Effector CD8-positive, alpha-beta T cell (primary cell): ENCODE measurements at places on chromosomes 7 and 10.

DNA sequence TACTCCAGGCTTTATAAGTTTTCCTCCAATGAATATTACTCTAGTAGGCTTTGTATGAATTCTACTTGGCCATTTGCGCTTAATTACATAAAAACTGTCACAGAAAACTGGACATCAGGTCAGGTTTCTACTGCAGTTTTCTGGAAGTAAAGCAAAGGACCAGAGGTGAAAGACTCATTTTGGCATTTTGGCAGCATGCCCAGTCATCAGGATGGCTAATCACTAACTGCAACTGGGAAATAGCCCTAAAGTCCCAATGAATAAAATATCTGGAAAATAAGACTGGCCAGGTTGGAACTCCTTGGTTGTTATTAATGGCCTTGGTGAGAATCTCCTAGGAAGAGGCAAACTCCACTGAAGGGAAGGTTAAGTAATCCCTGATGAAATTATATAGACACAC is 75.5 kb downstream of the COPG2 start:
- no peak for DNase-seq

DNA sequence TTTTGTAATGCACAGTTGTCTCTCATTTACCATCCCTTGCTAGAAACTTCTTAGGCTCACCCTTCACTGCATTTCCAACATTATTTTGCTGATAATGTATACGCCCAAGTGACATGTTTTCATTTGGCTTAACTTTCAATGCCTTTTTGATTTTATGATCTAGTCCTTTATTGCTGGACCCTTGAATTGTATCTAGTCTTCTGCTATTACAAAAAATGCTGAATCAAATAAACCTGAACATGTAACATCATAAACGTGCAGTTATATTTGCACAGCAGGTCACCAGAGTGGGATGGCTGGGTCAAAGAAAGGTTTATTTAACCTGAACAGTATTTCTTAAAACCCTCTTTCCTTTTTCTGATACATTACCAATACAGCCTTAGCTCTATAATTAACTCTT is 63.0 kb downstream of the MINDY3 start:
- no peak for DNase-seq

DNA sequence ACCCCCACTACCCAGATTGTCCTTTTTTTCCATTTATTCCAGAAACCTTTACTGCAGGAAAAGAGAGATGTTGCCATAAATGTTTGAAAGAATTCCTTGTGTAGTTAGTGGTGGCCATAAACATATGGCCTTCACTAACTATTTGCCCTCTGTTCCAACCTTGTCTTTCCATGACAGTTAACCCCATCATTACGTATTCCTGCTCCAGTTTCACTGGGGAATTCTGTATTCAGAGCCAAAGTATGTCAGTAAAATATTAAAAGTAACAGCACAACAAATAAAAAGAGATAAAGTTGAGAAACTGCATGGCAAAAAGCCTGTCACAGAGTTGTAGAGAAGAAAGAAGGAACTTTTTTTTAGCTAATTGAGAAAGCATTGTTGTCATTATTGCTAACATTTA is 261.3 kb downstream of the BICC1 start:
- no peak for DNase-seq

- no peak for DNase-seq
Observed at GRCh38 chr10:34815185-34816084, at the start of gene PARD3. Gene PARD3, minus strand, starts transcription at chr10:34815296. Its CDS starts 301 bp downstream, at chr10:34814995.

DNA sequence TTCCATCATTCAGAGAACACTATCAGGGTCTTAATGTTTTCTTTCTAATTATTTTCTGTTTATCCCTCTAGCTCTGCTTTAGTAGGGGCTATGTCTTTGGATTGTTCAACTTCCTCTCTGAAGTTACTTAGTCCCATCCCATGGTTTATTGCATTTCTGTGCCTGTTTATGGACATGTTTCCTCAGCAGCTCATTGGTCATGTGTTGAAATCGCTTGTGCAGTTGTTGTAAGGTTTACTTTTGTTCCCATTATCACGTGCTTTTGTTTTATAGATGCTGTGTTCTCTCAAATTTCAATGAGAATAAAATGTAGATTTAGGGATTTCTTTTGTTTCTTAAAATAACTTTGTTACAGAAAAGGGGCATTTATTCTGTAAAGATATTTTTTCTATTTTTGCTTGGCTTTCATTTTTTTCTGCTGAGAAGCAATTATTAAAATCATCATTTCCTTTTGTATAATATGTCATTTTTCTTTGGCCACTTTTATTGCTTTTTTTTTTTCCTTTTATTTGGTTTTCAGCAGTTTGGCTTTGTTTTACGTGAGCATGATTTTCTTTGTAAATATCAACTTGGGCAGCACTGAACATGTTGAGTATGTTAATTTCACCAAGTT is 110.9 kb downstream of the CCDC7 start:
- DNase-seq: no peak

- no peak for DNase-seq
Observed at GRCh38 chr7:54749200-54749599, 9.8 kb downstream of the SEC61G start.

DNA sequence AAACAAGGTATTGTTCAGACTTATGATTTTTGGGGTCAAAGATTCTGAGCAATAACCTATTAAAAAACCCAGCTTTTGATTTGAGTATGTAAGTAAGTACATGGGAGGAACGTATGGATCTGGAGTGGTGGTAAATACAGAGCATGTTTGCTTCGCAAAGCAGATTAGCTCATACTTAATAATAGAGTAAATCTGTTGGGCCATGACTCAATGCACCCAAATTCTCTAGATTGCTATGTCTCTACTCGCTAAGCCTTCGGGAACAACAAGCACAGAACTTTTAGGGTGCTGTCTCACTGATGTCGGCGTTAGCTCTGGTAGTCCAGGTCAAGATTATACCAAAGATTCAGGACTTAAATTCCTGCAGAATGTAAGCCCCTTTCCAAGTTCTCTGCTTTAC is 807 bp upstream of the MINPP1 start:
- DNase-seq: no peak

DNA sequence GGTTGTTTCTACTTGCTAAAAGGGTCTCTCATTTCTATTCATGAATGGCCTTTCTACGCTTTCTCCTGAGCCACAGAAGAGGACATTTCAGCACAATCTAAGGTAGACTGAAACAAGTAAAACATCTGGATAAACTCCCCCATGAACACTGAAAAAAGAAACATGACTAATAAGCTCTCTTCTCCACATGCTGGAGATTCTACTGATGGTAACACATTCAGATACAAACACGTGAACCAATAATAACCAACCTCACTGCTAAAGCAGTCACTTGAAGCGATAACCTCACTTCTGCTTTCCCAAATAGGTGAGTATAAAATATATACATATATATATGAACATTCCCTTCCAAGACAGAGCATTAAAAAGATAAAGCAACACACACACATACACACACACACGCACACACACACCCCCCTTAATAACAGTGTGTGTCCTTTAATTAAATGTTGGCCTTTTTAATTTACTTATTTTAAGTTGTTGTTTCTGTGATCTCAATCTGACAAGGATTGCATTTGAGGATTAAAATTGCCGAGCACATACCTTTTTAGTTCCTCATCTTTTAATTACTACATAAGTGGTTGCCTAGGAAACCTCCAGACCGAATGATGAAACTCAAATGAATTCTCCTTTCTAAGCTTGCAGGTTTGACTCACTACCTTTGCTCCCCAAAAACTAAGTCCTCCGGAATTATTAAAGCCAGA is 292.4 kb upstream of the KLF14 start:
- DNase-seq: no peak

DNA sequence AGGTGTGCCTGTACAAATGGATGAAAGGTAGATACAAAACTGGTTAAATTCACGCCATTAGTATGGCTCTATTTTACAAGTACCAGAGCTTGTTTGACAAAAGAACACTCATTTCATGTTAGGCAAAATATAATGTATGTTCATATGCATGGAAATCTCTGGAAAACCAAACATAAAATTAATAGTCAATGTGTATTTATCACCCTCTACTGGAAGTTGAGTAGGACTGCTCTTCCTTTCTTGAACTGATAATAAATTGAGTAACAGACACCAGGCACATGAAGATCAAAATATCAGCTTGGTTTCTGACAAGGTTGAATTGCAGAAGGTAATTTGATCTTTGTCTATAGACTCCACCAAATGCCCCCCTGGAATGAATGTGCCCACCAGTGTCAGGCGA is 19.8 kb upstream of the AKR1B1 start:
- DNase-seq: no peak

DNA sequence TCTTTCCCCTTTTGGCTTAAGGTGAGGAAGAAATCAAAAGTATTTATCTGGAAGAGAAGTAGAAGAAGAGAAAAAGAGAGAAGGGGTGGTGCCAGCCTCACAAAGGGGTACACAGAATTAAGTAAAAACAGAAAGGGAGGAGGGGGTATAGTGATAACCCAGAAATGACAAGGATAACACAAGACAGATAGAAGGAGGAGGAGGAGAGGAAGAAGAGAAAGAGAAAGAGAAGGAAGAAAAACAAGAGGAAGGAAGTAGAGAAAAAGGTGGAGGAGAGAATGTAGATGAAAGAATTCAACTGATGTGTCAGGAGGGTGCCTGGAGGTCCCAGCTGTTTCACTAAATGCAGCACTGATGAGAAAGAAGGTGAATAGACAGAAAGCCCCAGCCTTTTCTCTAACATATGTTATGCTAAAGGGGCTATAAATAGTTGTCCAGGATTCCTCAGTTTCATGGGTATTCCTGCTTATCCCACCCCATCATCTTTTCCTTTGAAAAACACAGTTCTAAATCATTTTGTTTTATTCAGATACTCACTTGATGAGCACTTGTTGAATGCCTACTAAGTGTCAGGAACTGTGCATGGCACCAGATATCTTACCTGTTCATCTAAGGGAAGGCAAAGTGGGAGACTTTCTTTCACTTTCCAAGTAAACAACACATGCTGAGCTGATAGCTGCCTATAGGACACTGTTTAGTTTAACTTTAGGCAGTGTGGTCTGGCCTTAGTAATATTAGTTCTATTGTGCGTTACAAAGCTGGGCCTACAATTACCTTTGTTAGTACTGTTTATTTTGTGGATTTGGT is 8.0 kb downstream of the SEMA3E start:
- DNase-seq: no peak

DNA sequence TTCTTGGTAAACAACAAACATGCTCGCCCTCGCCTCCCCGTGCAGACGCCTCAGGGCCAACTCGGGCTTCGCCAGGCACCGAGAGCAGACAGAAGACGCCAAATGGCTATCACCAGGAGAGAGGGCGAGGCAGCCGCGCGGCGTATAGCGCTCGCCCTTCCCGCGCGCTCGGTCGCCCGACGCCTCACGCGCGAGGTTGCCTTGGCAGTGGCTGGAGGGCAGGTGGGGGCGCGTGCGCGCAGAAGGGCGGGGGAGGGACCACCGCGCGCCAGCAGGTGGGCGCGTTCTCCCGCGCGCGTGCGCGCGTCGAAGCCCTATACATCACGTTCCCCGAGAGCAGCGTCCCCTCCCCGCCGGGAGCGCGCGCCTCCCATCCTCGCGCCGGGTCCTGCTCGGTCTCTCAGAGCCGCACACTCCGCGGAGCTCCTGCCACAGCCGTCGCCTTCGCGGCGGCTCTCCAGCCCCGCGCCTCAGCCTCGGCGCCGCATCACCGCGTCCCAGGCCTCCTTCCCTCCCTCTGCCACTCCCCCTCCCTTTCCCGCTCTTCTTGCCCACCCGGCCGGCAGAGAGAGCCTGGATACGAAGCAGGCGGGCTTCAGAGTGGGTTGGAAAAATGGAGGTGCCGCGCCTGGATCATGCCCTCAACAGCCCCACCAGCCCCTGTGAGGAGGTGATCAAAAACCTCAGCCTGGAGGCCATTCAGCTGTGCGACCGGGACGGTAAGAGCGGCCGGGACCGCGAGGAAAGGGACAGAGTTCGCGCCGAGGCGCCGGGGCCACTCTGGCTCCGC is at the start of gene PHYHIPL:
Gene PHYHIPL (plus strand): TSS at position 403 of the 790 bp plus-strand sequence. CDS start 211 bp downstream, at position 614.
- no peak for DNase-seq

DNA sequence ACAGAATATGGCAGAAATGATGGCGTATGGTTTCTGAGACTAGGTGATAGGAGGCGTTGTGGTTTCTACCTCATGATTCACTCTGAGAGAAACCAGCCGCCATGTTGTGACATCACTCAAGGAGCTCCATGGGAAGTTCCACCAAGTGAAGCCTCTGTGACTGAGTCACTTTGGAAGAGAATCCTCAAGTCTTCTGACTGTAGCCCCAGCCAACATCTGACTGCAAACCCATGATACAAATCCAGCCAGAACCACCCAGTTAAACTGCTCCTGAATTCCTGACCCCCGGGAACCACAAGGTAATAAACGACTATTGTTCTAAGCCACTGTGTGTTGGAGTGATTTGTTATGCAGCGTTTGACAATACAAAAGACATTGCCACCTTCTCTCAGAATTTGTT is 91.1 kb upstream of the CARD11 start:
- DNase-seq: no peak

- no peak for DNase-seq
Observed at GRCh38 chr10:19579761-19580545, 236.3 kb upstream of the PLXDC2 start.

DNA sequence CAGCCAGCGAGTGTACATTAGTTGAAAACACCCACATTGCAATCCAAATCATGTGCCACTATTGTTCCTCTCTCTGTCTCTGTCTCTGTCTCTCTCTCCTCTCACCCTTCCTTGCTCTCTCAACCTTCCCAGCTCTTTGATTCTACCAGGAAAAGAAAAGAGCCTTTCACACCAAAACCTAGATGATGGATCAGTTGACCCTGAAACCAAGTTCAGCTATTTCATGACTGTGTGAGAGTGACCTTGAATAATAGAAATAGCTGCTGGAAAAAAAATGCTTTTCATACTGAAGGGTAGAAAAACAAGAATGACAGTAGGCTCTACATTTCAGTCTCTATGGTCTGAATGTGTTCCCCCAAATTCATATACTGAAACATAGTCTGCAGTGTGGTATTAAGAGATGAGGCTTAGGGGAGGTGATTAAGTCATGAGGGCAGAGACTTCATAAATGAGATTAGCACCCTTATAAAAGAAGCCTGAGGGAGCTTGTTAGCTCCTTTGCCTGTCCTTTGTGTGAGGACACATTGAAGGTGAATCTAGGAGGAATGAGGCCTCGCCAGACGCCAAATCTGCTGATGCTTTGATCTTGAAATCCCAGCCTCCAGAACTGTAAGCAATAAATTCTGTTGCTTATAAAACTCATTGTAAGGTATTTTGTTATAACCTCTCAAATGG is 65.2 kb downstream of the LYZL1 start:
- DNase-seq: no peak

DNA sequence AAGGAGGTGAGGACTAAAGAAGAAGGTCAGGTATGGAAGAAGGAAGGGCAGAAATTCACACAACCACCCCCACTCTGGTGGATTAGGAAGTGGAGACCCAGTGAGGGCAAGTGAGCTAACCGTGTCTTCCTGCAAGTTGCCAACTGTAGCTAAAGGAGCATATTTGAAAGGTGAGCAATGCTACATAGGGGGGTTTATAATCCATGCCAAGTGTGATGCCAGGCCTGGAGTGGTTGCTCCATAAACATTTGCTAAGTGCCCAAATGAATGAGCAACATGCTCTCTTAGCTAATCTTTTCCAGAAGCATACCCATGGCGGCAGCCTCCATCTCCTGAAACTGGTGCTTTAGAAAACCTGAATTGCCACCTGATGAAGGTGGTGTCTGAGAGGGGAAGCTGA is 121.6 kb downstream of the LRRC18 start:
- DNase-seq: no peak

GRCh38 chr7:137169282-137169698 is 174.2 kb downstream of the PTN start:
- DNase-seq: no peak
